ENCODE measurements at places on chromosomes 13 and 19.

GRCh38 chr13:70424428-70424827 is 316.2 kb upstream of the KLHL1 start:
- no peak for DNase-seq

GRCh38 chr13:25886438-25887214 is 165.2 kb downstream of the SHISA2 start:
- DNase-seq: no peak

DNA sequence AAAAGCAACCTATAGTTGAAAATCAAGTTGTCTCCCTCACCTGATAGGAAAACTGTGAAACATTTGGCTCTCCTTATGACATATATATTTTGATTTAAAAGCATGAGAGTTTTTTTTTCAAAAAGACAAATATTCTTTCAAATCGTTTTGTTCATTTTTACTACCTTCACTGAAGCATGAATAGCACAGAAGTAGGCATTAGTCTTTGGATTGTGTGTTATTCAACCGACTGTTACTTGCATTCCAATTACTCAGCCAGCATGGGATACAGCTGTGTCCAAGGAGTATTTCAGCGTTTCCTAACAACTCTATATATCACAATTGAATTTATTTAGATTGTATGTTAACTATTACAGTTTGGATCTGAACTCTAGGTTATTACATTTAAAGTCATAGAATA is 135.2 kb downstream of the PCDH9 start:
- no peak for DNase-seq

- no peak for DNase-seq
Observed at GRCh38 chr13:109880371-109881346, 94.3 kb upstream of the IRS2 start.

GRCh38 chr13:90618133-90618532 is 729.4 kb upstream of the MIR17HG start:
- DNase-seq: no peak

DNA sequence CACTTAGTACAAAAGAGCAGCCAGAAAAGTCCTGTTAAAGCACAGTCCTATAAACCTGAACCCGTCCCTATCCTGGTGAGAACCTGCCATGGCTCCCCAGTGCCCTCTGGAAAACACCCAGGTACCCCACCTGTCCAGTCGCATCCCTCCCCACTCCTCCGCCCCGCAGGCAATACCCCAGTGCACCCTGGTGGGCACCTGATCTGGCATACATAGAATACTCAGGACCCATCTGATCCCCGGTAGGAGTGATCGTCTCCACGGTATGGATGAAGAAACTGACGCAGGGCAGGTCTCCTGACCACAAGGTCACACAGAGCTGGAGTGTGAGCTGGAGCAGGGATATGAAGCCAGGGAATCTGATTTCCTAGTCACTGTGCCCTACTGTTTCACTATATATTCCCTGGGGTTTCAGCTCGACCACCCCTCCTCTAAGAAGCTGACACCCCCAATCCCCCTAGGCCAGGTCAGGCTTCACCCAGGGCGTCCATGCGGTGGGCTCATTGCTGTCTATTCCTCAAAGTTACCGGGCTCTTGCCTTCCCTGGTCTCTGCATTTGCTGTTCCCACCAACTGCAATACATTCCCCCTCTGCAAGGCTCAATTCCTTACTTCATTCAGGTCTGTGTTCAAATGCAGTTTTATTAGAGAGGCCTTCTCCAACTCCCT is 12.6 kb downstream of the FBXO46 start:
- no peak for DNase-seq

DNA sequence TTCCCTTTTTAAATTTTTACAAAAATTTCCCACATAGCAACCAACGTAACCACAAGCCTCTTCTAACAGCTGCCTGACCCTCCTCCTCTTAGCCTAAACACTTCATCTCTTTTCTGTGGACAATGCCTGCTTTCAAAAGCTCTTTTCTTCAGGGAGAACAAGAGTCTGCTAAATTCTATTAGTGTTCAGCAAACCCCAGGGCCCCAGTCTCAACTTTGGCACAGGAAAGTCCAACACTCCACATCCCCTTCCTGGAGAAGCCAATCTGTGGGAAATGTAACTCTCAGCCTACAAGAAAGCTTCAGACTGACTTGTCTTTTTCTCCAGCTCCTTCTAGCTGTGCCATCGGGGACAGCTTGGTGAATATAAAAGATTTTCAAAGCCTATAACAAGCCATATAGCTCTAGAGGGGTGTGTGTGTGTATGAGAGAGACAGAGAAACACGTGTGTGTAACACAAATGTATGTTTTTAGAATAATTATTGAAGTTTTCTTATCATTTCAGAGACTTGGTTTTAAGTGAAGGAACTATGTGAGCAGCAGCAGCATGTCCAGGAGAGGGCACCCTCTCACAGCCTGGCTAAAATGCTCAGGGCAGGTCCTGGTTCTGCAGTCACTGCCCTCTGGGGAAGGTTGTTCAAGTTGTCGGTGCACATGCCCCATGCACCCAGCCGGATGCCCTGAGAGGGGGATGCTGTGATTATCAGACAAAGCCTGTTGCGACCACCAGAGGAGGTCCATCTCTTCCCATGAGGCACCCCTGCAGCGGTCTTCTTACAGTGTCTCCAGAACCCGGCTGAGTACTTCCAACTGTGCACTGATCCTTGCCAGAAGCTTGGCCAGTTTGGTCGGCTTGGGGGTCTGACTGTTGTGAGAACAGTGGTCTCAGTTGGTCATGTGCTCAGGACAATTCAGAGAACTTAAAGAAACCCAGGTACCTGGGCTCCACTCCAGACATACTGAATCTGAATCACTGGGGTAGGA is 34.4 kb downstream of the CCDC70 start:
- DNase-seq: peak; percentile 74

- DNase-seq: no peak
Observed at GRCh38 chr19:19580418-19580817, 38.1 kb downstream of the PBX4 start.

DNA sequence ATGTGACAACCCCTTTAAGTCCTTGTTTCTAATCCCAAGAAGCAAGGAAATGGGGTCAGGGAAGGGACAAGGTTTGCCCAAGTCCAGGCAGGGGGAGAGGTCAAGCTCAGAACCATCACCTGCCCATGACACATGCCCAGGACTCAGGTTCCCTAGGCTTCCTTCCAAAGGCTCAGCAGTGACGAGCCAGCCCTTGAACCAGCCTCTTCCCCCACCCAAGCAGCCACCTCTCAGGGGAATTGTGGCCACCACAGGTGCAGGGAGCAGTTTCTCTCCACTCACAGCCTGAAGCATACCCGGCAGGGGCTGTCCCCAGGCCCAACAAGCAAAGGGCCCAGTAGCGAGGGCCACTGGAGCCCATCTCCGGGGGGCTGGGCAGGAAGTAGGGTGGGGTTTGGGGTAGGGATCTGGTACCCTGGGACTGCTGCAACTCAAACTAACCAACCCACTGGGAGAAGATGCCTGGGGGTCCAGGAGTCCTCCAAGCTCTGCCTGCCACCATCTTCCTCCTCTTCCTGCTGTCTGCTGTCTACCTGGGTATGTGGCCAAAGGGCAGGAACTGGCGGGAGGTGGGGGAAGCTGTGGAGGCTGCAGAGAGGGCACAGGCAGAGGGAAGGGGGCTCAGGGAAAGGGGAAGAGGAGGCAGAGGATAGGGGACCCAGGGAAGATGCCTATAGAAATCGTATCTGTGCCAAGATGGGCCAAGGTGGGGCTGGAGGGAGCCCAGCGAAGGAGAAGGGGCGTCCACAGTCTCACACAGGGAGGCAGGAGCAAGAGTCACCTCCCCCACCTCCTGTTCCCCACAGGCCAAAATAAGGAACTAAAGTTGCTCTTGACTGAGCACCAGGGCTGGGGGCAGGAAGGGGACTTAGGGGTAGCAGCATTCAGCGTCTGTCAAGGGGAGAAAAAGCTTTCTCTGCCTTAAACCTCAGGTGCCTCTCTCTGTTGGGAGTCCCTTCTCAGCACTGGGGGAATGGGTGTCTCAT is at the start of gene CD79A:
TSS of gene CD79A (plus strand) at position 433 of the 986 bp plus-strand sequence. CDS start at position 459, 26 bp downstream.
- peak; percentile 85 for DNase-seq

GRCh38 chr13:50670847-50671496 is 172.5 kb downstream of the DLEU7 start:
- no peak for DNase-seq

GRCh38 chr19:13906521-13906904 is 512 bp downstream of the CC2D1A start:
- DNase-seq: no peak

GRCh38 chr19:35620001-35620400 is 7.5 kb downstream of the HAUS5 start:
- DNase-seq: no peak

DNA sequence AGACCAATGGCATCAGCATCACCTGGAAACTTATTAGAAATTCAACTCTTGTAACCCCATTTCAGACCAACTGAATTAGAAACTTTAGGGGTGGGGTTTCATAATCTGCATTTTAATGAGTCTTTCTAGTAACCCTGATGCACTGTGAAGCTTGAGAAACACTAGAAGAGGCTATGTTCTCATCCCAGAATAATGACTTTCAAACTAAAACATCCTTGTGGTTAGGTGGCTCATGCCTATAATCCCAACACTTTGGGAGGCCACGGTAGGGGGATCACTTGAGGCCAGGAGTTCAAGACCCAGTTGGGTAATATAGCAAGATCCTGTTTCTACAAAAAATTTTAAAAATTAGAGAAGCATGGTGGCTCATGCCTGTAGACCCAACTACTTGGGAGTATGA is 402.4 kb downstream of the DLEU7 start:
- no peak for DNase-seq

DNA sequence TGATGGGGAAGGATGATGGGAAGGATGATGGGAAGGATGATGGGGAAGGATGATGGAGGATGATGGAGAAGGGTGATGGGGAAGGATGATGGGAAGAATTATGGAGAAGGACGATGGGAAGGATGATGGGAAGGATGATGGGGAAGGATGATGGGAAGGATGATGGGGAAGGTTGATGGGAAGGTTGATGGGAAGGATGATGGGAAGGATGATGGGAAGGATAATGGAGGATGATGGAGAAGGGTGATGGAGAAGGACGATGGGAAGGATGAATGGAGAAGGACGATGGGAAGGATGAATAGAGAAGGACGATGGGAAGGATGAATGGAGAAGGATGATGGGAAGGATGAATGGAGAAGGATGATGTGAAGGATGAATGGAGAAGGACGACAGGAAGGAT is 13.5 kb downstream of the C2CD4C start:
- DNase-seq: no peak

DNA sequence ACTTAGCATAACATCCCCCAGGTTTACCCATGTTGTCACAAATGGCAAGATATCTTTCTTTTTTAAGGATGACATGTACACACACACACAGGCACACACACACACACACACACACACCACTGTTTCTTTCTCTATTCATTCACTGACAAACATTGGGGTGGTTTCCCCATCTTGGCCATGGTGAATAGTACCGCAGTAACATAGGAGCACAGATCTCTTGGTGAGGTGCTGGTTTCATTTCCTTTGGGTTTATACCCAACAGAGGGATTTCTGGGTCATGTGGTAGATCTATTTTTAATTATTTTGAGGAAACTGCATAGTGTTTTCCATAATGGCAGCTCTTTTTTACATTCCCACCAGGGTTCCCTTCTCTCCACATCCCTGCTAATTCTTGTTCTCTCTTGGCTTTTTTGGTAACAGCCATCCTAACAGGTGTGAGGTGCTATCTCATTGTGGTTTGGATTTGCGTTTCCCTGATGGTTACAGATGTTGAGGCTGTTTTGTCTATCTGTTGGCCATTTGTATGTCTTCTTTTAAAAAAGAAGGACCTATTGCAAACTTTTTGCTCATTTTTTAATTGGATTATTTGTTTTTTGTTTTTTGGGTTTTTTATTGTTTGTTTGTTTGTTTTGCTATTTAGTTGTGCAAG is 251.7 kb upstream of the IRS2 start:
- DNase-seq: no peak

DNA sequence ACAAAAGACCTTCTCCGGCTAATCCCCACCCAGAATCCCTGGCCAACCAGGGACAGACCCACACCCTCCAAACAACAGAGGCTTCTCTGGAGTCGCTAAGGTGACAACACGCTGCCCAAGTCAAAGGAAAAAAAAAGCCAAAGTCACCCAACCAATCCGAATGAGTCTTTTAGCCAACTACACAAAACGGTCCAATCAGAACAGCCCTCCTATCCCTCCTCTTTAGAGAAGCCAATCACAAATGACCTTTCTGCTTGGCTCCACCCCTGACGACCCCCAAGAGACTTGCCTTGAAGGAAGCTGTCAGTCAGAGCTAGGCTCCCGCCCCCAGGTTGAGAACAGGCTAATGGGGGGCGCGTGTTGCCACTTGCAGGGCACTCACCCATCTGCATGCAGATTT is 6.6 kb upstream of the FBXW9 start:
- DNase-seq: peak; percentile 67

- no peak for DNase-seq
Observed at GRCh38 chr13:76387566-76387965, 498.6 kb downstream of the KCTD12 start.

GRCh38 chr19:6739883-6740588 is 556 bp downstream of the TRIP10 start:
- peak; percentile 41 for DNase-seq

- no peak for DNase-seq
Observed at GRCh38 chr13:52975969-52976368, 52.6 kb upstream of the OLFM4 start.

DNA sequence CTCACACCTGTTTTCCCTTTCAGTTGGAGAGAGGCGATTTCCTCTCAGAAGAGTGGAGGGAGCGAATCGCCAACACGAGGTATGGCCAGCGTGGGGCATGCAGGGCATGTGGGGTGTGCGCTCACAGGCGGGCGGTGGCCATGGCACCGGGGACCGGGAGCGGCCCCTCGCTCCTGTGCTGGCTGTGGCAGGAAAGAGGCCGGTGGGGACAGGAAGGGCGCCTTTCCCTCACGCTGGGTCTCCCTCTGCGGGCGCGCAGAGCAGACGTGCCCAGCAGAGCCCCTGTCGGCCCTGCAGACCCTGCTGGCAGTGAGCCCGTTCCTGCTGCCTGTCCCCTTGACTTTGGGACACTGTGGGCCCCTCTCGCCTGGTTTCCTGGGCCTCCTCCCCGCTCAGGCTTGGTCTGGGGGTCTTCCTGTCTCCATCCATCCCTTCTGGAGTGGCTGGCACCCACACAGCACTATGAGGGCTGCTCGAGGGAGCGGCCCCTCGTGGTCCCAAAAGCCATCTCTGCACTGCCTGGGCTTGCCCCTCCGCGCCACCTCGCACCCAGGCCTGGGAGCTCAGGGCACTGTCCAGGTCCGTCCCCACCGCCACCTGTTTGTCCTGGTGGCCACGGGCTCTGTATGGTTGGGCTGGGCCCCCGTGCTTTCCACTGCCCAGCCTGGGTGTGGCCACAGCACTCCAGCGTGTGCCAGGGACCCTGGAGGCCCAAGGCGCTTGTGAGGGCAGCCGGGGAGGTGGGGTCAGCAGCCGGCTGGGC is 36.1 kb downstream of the PLEKHJ1 start:
- no peak for DNase-seq

GRCh38 chr13:19861762-19862161 is 1.7 kb downstream of the ZMYM5 start:
- DNase-seq: no peak

GRCh38 chr19:12783849-12784393 is 7.4 kb upstream of the JUNB start:
- no peak for DNase-seq
